Iris pigment epithelial cell (primary cell): ENCODE measurements at places on chromosomes 6 and 20.

GRCh38 chr6:67757465-67758033 lies 877.5 kb upstream of the ADGRB3 start:
- DNase-seq: no peak

GRCh38 chr6:156943166-156943565 lies 166.0 kb downstream of the ARID1B start:
- DNase-seq: no peak

DNA sequence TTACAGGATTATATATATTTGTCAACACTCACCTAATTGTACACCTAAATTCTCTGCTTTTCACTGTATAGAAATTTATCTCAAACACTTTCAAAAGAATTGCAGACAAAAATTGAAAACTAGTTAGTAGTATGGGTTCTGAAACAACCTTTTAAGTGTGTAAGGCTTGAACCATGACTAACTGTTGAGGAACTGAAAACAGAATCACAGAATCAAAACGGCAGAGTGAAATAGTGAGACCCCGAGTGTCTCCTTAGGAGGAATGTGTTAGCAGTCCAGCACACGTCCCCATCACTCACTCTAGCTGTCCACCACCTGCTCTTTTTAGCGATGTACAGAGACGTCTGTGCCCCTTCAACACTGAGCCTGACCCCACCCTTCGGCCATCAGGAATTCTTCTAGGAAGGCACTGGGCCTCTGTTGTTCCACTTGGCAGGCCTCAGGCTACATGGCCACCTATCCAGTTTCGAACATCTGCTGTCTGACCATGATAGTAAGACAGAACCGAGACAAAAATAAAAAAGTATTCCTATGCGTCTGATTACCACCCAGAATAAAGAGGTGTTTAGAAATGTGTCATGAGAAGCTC lies 227.4 kb downstream of the C6orf118 start:
- DNase-seq: no peak

DNA sequence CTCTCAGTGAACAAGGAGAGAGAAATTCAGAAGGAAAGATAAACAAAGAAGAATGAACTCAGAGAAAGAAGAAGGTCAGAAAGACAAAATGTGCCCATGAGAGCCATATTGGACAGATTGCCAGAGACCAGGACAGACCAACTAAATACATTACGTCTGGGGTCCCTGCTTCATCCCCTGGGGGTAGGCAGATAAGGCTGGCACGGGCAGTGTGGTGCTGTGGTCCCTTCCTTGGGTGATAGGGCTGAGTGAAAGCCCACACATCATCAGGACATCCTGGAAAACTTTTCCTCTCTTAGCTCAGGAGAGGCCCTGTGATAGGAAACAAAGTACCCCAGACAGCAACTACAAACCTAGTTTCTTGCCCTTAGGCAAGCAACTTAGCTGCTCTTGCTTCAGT lies 13.2 kb upstream of the ARMC12 start:
- no peak for DNase-seq

DNA sequence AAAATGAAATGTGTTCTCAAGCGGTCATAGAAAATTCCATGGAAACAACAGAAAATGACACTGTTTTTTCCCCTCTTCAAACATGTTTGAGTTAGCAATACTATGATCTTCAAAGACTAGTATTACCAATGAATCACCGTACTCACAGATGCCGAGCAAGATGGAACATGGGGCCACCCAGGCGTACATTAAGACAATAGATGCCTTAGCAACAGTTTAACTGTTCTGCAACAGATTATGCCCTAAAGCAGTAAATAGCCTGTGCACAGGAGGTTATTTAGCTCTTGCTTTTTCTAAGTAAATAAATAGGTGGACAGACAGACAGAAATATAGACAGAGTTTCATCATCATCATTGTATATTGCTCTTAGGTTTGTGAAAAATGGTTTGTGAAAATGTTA lies 284.0 kb upstream of the DEFB112 start:
- no peak for DNase-seq

DNA sequence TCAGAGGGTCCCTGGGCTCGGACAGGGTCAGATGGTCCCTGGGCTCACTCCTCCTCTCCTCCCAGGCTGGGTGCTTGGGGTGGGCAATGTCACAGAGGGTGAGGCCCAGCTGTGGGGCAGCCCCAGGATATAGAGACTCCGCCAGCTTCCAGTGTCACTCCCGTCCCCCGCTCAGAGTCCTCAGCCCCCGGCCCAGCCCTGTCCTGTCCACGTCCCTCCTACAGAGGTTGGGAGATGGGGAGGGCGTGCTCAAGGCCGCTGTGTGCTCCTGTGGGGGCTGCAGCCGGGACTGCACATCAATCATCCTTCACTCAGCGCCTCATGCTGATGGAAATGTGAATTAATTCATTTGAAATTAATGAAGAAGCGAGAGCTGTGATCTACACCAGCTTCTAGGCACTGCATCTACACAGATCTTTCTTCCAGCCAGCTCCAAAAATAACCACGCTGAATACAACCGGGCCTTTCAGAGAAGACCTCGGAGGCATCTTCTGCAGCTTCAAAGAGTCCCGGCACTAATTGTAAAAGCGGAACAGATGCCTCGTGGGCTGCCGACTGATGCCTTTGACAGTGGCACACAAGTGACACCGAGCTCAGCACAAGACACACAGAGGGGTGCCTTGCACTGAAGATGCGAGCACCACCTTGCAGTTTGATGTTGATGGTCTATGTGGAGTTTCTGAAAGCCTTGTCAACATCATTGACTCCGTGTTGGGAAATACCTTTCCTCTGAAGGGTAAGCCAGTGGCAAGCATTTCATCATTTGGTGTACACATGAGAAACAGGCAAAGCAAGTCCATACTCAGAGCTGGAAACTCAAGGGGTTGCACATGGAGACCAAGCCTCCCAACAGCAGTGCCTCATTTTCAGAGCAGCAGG lies 39.3 kb downstream of the DACT2 start:
- DNase-seq: no peak

- DNase-seq: peak; percentile 62
These were observed 180.0 kb downstream of the TMEM242 start for GRCh38 chr6:157143171-157143889.

DNA sequence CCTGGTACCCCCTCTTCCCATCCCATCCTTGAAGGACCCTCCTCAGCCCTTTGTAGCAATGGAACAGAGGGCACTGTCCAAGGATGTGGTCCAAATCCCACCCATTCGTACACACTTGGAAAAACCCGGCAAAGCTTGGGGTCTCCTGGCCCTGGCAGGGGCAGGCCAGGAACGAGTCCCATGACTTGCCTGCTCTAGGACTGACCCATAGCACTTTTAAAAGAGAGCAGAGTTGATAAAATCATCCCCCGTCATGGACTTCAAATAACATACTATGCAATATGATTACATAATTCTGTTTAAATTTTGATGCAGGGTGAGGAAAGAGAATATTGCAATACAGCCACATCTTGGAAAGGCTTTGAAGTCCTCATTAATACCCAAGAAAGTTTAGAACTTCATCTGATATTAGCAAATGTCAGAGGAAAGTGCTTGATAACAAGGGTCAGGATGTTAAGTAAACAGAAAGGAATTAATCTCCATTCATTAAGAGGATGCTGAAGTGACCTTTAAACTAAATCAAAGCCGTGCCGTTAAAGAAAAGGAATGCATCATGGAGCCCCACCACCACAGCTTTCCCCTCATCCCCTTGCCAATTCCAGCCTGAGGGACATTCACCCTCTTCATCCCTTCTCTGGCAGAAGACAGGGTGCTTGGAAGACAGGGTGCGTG lies 60.7 kb upstream of the NXT1 start:
- DNase-seq: no peak

DNA sequence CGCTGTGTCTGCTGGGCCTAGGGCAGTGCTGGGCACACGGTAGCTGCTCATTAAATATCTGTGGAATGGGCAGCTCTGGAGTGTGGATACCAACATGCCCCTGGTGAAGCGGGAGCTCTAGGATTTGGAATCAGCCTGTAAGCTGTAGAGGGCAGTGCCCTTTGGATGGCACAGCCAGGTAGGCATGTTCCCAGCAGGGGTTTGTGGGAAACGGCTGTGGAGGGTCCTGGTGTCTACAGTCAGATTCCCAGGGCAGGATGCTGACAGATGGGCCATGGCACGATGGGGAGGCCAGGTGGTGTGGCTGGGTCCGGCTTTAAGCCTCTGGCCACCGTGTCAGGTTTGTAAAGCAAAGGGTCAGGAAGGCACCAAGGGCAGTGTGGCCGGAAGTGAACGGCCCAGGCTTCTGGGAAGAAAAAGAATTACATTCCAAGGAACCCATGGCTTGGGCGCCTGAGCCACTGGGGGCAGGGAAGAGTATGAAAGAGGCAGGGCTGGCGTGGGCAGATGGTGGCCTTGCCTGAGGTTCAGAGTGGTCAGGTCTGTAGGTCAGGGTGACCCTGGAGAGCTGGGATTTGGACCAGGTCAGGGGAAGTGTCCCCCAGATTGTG lies 44.8 kb downstream of the UBE2V1 start:
- no peak for DNase-seq

GRCh38 chr20:15703171-15703911 lies 869.9 kb downstream of the KIF16B start:
- DNase-seq: peak; percentile 60
